ENCODE measurements at places on chromosomes 12 and 14.

GRCh38 chr14:101584055-101584859 is 23.0 kb downstream of the DIO3 start:
- DNase-seq, result no peak

DNA sequence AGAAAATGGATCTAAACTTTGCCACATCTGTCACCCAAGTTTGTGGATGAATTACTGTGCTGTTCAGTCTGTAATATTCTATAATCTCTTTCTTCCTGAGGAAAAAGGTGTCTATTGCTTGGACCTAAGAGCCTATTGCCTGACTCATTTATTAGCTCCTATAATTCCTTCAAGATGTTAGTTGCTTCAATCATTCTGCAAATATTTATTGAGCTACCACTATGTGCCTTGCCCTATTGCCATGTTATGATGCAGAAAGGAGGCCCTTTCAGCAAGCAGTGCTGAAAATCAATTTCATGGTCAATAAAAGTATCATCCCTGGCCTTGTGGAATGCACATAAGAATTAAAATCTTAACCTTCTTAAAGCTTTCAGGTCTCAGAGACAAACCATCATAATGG is 113.6 kb downstream of the CCER1 start:
- DNase-seq, result no peak

- DNase-seq, result no peak
Measured at GRCh38 chr12:116267948-116268347, 9.5 kb downstream of the MED13L start.

DNA sequence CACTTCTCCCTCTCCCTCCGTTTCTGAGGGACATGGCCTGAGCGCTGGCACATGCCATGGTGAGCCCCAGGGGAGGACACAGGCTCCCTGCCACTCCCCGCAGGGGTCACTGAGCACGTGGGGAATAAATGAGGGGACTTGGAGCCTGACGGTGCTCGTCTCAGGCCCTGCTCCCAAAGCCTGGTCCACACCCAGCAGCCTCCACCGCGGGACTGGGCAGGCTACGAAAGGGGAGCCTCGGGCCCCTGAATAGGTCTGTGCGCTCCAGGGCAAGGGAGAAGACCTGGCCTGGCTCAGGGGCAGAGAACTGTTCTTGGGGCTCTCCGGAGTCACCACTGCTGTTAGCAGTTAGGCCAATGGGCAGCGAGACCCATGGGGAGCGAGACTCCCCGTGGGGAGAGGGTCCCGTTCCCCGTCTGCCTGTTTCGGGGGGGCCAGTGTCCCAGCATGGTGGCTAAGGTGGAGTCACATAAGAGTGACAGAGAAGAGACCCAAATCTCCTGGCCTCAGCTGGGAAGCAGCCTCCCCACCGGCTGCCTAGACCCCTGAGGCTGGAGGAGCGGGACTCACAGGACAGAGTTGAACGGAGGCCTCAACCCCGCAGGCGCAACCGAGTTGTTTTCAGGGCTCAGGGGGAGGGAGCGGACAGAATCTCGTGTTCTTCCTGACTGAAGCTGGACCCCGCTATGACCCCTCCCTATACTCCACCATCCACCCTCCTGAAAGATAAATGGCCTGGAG is 329.8 kb upstream of the SFSWAP start:
- no peak for DNase-seq

DNA sequence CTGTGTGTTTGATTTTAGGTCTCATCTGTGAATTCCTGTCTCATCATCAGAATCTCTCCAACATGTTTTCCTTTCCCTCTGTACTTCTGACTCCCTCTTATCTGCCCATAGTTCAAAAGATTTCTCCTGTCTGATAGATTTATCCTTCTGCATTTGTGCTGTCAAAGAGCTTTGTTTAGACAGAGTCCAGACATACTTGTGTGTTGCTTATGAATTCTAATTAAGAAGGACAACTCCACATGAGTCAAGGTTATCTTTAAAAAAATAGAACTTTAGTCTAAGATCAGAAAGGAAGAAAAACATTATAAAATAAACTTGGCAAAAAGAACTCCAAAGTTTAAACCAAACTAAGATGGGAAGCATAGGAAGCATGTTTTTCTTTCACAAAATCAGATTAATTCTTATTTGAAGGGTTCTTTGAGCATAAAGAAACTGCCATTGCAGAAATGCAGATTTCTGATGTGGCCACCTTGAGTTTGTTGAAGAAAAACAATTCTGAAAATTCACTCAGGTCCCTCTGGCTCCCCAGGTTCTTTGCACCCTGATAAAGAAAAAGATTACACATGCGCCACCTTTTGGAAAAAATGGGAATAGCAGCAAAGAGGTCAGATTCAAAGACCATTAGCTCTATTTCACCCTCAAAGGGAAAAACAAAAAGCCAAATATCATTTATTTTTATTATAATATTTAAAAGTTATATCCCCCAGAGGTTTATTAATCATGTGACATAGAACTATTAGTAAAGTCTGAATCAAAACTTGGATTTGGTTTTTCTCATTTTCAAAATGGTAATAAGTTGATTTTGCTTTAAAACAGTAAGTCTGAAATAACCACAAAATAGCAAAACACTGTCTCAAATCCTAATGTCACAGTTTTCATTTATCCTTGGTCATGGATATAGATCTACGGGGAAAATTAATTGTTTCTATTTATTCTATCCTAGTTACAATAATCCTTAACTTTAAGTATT is 143.7 kb upstream of the DCN start:
- no peak for DNase-seq

DNA sequence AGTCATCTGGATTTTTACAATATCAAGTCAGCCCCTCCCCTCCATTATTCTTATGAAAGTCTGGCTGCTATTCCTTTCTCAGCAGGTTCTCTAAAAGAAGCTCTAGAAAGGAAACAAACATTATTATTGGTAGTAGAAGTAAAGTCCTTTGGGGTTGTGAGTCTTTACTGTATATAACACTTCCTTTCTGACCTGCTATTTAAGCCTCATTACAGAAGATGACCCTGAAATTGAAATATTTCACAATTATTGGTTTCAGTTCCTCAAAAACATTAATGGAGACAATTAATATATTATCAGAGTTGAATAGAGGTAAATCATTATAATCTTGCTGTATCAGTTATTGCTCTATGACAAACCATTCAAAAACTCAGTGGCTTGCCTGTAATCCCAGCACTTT is 19.3 kb downstream of the PLEKHA5 start:
- DNase-seq, result no peak

- DNase-seq, result no peak
Measured at GRCh38 chr12:51635346-51635745, 44.3 kb downstream of the SCN8A start.

DNA sequence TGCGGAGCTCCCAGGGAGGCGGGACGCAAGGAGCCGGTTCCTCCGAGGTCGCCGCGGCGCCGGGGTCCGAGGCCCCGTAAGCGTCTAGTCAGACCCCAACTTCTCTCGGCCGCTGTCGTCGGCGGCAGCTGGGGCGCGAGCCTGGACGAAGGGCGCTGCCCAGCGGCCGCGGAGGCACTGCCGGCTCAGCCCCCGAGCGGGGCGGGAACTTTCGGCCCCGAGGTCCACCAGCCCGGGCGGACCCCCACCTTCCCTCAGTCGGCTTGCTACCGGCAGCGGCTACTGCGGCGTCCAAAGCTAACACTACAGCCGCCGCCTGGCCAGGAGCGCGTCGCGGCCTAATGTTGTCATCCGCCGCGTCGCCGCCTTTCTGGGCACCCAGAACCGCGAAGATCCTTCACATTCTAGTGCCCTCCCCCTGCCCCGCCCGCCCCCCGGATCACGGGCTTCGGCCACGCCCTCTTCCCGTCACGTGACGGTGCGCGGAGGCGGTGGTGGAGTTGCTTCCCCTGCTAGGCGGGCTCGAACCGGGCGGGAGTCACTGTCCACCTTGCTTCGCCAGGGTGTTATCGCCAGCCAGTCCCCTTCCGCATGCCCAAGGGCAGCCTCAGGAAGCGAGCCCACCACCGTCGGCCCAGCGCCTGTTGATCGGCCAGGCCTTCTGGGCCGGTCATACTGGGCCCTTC is at the start of gene OSBPL8:
Gene OSBPL8 (minus strand): TSS at position 372 of the 686 bp plus-strand sequence. CDS start 72,220 bp downstream, outside the sequence.
- DNase-seq, result peak; percentile 92

DNA sequence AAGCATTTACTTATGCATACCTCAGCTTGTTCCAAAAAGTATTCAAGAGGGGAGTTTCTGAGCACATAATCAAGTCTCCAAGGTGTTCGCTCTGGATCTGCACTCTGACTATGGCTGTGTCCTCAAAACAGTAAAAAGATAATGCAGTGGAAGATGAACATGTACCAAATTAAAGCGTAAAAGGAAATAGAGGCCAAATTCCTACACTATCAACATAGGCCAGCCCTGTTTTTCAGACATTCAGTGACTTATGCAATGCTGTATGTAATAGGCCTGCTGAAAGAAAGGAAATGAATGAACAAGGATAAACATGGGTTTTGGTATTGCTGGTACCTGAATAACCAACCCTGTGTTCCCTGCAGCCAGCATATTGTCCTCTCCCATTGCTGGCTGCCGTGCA is 115.7 kb downstream of the SAMD4A start:
- DNase-seq, result no peak

- no peak for DNase-seq
Measured at GRCh38 chr12:24418157-24418556, 468.7 kb upstream of the SOX5 start.

DNA sequence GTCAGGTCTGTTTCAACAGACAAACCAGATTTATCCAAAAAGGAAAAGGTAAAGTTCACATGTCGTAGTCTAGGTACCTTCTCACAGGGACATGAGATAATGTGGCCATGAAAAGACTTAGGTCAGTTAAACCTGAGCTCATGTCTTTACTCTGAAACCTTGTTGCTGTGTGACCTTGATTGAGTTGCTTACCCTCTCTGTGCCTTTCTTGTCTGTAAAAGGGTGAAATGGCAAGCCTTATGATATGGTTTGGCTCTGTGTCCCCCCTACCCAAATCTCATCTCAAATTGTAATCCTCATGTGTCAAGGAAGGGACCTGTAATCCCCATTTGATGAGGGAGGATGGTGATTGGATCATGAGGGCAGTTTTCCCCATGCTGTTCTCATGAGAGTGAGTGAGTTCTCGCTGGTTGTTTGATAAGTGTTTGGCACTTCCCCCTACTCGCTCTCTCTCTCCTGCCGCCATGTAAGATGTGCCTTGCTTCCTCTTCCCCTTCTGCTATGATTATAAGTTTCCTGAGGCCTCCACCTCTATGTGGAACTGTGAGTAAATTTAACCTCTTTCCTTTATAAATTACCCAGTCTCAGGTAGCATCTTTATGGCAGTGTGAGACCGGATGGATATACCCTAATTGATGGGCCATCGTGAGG is 299.8 kb downstream of the ADGRD1 start:
- no peak for DNase-seq

- no peak for DNase-seq
Measured at GRCh38 chr14:80575763-80576162, 364.5 kb upstream of the DIO2 start.

DNA sequence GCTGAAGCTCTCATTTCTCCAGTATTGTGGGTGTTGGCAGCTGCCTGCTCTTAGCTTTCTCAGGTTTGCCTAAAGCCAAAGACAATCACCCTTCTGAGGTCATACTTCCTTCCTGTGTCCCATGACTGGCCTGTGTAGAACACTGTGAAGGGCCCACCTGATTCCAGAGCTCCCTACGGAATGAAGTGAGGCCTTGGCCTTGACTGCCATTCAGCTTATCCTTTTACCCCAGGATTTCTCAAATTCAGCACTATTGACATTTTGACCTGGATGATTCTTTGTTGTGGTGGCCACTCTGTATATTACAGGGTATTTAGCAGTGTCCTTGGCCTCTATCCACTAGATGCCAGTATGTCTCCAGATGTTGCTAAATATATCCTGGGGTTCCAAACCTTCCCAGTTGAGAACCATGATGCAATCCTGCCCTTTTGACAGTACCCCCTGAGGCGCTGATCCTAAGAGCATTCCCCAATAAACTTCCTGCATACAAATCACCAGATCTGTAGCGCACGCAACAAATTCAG is 112.3 kb upstream of the KRR1 start:
- DNase-seq, result no peak

GRCh38 chr12:1719139-1719538 is 28.3 kb downstream of the ADIPOR2 start:
- DNase-seq, result no peak

- DNase-seq, result no peak
Measured at GRCh38 chr12:28855761-28856310, 293.2 kb upstream of the FAR2 start.

GRCh38 chr12:31887109-31887811 is 72.0 kb upstream of the RESF1 start:
- DNase-seq, result no peak
